ENCODE measurements at places on chromosomes 13 and 19.

DNA sequence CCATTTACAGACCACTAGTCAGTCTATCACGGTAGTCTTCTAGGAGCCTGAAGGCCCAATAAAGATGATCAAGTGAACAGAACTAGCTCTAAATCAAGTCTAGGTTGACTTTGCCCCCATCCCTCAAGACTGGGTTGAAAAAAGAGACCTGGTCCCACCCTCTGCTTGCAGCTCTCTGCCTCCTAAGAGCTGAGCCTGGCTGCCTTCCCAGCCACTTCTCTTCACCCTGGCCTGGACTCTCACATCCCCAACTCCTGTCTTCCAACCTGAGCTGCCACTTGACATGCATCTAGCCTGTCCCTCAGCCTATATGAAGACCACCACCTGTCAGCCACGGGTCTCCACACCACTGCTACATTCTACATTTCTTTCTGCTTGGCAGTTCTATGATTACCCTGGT lies 99.6 kb downstream of the FOXO1 start:
- no peaks in the 10 kb centered on the region for H3K27me3 ChIP-seq
- peaks cover 79% of the 10 kb centered on the region for H3K4me1 ChIP-seq
- H3K4me3 ChIP-seq, result no peak overlapping the region
- H3K36me3 ChIP-seq, result no peaks in the 10 kb centered on the region

GRCh38 chr19:54893406-54893805 lies 12.5 kb upstream of the NCR1 start:
- H3K27me3 ChIP-seq, result no peaks in the 10 kb centered on the region
- DNase-seq, result peak; percentile 94
- no peaks in the 10 kb centered on the region for H3K36me3 ChIP-seq
- H3K4me3 ChIP-seq, result no peak overlapping the region
- H3K27ac ChIP-seq, result peak overlapping the region; percentile 83

GRCh38 chr13:58397596-58398387 lies 766.2 kb downstream of the PCDH17 start:
- no peak overlapping the region for H3K27ac ChIP-seq
- no peaks in the 10 kb centered on the region for H3K27me3 ChIP-seq
- H3K36me3 ChIP-seq, result no peaks in the 10 kb centered on the region
- H3K4me1 ChIP-seq, result no peaks in the 10 kb centered on the region
- DNase-seq, result no peak
- no peak overlapping the region for H3K4me3 ChIP-seq

DNA sequence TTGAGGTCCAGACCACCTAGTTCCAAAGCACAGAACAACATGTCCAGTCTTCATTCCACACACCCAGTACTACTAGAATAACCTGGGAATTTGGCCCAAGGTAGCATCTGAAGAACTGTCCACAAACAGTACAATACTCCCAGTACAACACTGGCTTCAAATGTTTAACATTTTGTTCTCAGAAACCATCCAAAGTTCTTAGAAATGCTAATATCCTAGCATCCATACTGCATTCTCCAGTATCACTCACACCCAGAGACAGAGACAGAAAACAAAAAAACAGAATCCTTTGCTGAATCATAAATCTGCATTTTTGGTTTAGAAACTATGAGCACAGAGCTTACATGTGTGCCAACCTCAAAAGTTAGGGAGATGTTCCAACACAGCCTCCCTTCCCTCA lies 490.8 kb downstream of the FOXO1 start:
- DNase-seq, result no peak
- H3K27ac ChIP-seq, result no peak overlapping the region
- no peaks in the 10 kb centered on the region for H3K36me3 ChIP-seq
- peaks cover 9% of the 10 kb centered on the region for H3K27me3 ChIP-seq

DNA sequence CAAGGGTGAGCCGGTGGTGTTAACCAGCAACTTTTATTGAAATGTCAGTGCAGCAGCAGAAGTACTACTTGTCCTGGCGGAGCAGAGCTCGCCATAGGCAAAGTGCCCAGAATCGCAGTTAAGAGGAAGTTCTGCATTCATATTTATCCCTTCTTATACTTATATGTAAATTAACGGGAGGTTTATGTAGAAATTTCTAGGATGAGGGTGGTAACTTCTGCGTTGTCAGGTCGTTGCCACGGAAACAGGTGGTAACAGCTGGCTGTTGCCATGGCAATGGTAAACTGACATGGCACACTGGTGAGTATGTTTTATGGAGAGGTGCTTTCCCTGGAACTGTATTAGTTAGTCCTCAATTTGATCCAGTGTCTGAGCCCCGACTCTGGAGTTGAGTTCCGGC lies 2494.9 kb upstream of the PCDH20 start:
- no peaks in the 10 kb centered on the region for H3K36me3 ChIP-seq
- H3K27ac ChIP-seq, result no peak overlapping the region
- H3K27me3 ChIP-seq, result no peaks in the 10 kb centered on the region

GRCh38 chr19:8363803-8364771 lies at the start of gene ANGPTL4:
Gene ANGPTL4, plus strand, starts transcription at chr19:8364155. Its CDS starts 167 bp downstream, at chr19:8364322.
- H3K4me1 ChIP-seq, result peaks cover 6% of the 10 kb centered on the region
- H3K36me3 ChIP-seq, result no peaks in the 10 kb centered on the region
- peaks cover 53% of the 10 kb centered on the region for H3K27me3 ChIP-seq
- peak; percentile 84 for DNase-seq
- H3K4me3 ChIP-seq, result peak within 1 kb of the TSS; percentile 73

- peak; percentile 54 for DNase-seq
- no peaks in the 10 kb centered on the region for H3K36me3 ChIP-seq
- H3K27me3 ChIP-seq, result peaks cover 29% of the 10 kb centered on the region
- no peak overlapping the region for H3K4me3 ChIP-seq
- H3K4me1 ChIP-seq, result no peaks in the 10 kb centered on the region
Measured at GRCh38 chr19:10093295-10094186, 7.4 kb downstream of the SHFL start.

GRCh38 chr13:35333157-35333556 lies 143.3 kb downstream of the MAB21L1 start:
- H3K4me1 ChIP-seq, result no peaks in the 10 kb centered on the region
- no peak overlapping the region for H3K4me3 ChIP-seq
- no peaks in the 10 kb centered on the region for H3K27me3 ChIP-seq
- H3K36me3 ChIP-seq, result no peaks in the 10 kb centered on the region
- no peak for DNase-seq

GRCh38 chr13:93406136-93406535 lies 179.5 kb downstream of the GPC6 start:
- no peak overlapping the region for H3K4me3 ChIP-seq
- H3K27ac ChIP-seq, result no peak overlapping the region
- no peaks in the 10 kb centered on the region for H3K36me3 ChIP-seq
- H3K4me1 ChIP-seq, result no peaks in the 10 kb centered on the region
- no peaks in the 10 kb centered on the region for H3K27me3 ChIP-seq
- DNase-seq, result no peak

- peak within 1 kb of the TSS; percentile 64 for H3K4me3 ChIP-seq
- DNase-seq, result peak; percentile 64
- H3K27ac ChIP-seq, result peak within 1 kb of the TSS; percentile 7
- no peaks in the 10 kb centered on the region for H3K36me3 ChIP-seq
- H3K27me3 ChIP-seq, result peaks cover 6% of the 10 kb centered on the region
Measured at GRCh38 chr19:45177817-45178261, at the start of gene TRAPPC6A. Gene TRAPPC6A, minus strand, starts transcription at chr19:45178237. Its CDS starts 19 bp downstream, at chr19:45178218.

- H3K36me3 ChIP-seq, result no peaks in the 10 kb centered on the region
- no peak overlapping the region for H3K27ac ChIP-seq
- no peak for DNase-seq
- H3K27me3 ChIP-seq, result no peaks in the 10 kb centered on the region
- H3K4me3 ChIP-seq, result no peak overlapping the region
Measured at GRCh38 chr13:113749967-113750366, 9.1 kb upstream of the TMEM255B start.

- no peak overlapping the region for H3K27ac ChIP-seq
- H3K27me3 ChIP-seq, result peaks cover 19% of the 10 kb centered on the region
- DNase-seq, result no peak
- no peak overlapping the region for H3K4me3 ChIP-seq
- no peaks in the 10 kb centered on the region for H3K4me1 ChIP-seq
Measured at GRCh38 chr19:7910321-7911161, 4.1 kb upstream of the TGFBR3L start.

DNA sequence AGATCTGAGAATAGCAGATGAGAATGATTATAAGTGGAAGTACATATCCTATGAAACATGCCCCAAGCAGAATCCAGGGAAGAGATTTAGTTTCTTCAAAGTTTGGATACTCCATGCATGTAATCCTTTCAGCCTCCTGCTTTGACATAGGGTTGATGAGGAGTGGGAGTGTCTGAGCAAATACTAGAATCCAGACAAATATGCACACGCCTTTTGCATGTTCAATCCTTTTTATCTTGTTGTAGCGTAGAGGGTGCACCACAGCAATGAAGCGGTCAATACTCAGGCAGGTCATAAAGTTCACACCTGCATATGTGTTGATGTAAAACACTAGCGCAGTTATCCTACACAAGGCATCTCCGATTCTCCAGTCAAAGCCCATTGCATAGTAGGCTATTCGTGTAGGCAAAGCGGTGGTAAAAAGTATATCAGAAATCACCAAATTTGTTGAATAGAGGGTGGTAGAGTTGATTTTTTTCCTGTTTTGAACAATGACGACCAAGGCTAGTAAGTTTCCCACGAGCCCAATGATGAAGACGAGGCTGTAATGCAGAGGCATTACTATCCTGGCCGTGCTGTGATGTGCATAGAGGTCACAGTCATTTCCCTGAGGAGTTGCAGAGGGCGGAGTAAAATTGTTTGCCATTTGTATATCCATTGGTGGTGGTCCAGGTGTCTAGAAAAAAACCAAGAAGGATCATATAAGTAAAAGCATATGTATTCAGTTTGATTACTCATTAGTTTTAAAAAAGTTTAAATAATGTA lies 11.5 kb downstream of the GPR183 start:
- no peak for DNase-seq
- no peaks in the 10 kb centered on the region for H3K4me1 ChIP-seq
- no peaks in the 10 kb centered on the region for H3K36me3 ChIP-seq
- H3K27me3 ChIP-seq, result no peaks in the 10 kb centered on the region
- H3K27ac ChIP-seq, result no peak overlapping the region
- no peak overlapping the region for H3K4me3 ChIP-seq

GRCh38 chr13:111384441-111385182 lies 64.2 kb downstream of the TEX29 start:
- H3K4me3 ChIP-seq, result no peak overlapping the region
- H3K36me3 ChIP-seq, result no peaks in the 10 kb centered on the region
- no peaks in the 10 kb centered on the region for H3K4me1 ChIP-seq

GRCh38 chr13:27043013-27043412 lies 128.6 kb downstream of the USP12 start:
- H3K4me1 ChIP-seq, result peaks cover 5% of the 10 kb centered on the region
- H3K36me3 ChIP-seq, result no peaks in the 10 kb centered on the region
- no peak overlapping the region for H3K27ac ChIP-seq
- H3K4me3 ChIP-seq, result no peak overlapping the region
- peak; percentile 27 for DNase-seq
- H3K27me3 ChIP-seq, result no peaks in the 10 kb centered on the region

DNA sequence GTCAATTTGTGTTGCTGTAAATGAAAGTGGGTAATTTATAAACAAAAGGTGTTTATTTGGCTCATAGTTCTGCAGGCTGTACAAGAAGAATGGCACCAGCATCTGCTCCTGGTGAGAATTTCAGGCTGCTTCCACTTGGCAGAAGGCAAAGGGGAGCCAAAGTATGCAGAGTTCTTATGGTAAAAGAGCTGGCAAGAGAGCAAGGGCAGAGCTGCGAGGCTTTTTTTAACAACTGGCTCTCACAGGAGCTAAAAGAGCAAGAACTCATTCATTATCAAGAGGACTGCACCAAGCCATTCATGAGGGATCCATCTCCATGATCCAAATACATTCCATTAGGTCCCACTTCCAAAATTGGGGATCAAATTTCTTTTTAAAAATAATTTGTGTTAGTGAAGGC lies 1712.7 kb downstream of the SLITRK5 start:
- H3K36me3 ChIP-seq, result no peaks in the 10 kb centered on the region
- no peak overlapping the region for H3K27ac ChIP-seq
- no peak for DNase-seq
- no peaks in the 10 kb centered on the region for H3K4me1 ChIP-seq
- H3K4me3 ChIP-seq, result no peak overlapping the region

DNA sequence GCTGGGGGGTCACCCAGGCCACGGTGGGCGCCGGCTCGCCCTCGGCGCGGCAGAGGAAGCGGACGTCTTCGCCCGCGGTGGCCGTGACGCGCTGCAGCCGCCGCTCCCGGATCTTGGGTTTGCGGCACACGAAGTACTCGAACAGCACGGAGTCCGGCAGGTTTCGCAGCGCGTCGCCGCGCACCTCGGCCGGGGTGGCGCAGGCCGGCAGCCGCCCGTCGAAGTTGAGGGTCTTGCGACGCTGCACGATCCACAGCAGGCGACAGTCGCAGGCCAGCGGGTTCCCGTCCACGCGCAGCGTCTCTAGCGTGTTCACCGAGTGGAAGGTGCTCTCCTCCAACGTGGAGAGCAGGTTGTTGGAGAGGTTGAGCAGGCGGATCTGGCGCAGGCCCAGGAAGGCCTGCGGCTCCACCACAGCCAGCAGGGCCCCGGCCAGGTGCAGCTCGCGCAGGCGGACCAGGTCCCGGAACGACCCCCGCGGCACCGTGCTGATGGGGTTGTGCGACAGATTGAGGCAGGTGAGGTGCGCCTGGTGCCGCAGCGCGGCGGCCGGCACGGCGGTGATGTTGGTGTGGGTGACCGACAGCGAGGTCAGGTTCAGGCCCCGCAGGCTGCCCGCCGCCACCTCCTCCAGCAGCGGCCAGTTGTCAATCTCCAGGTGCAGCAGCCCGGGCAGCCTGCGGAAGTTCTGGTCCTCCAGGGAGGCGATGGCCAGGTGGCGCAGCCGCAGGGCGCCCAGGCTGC lies 8.6 kb upstream of the PEAK3 start:
- DNase-seq, result peak; percentile 65
- H3K4me3 ChIP-seq, result peak overlapping the region; percentile 59
- peaks cover 68% of the 10 kb centered on the region for H3K27me3 ChIP-seq
- H3K4me1 ChIP-seq, result no peaks in the 10 kb centered on the region
- H3K36me3 ChIP-seq, result no peaks in the 10 kb centered on the region

GRCh38 chr13:28049880-28050875 lies 50.2 kb downstream of the FLT3 start:
- H3K4me1 ChIP-seq, result peaks cover 25% of the 10 kb centered on the region
- no peaks in the 10 kb centered on the region for H3K27me3 ChIP-seq
- H3K4me3 ChIP-seq, result peak overlapping the region; percentile 1
- no peak overlapping the region for H3K27ac ChIP-seq
- no peaks in the 10 kb centered on the region for H3K36me3 ChIP-seq

- no peak overlapping the region for H3K27ac ChIP-seq
- H3K27me3 ChIP-seq, result no peaks in the 10 kb centered on the region
- no peaks in the 10 kb centered on the region for H3K4me1 ChIP-seq
- no peak for DNase-seq
- no peak overlapping the region for H3K4me3 ChIP-seq
Measured at GRCh38 chr13:92806215-92806614, 420.4 kb upstream of the GPC6 start.

Measured in GM23338 (cell line).